ENCODE measurements at places on chromosomes 13 and 19.

DNA sequence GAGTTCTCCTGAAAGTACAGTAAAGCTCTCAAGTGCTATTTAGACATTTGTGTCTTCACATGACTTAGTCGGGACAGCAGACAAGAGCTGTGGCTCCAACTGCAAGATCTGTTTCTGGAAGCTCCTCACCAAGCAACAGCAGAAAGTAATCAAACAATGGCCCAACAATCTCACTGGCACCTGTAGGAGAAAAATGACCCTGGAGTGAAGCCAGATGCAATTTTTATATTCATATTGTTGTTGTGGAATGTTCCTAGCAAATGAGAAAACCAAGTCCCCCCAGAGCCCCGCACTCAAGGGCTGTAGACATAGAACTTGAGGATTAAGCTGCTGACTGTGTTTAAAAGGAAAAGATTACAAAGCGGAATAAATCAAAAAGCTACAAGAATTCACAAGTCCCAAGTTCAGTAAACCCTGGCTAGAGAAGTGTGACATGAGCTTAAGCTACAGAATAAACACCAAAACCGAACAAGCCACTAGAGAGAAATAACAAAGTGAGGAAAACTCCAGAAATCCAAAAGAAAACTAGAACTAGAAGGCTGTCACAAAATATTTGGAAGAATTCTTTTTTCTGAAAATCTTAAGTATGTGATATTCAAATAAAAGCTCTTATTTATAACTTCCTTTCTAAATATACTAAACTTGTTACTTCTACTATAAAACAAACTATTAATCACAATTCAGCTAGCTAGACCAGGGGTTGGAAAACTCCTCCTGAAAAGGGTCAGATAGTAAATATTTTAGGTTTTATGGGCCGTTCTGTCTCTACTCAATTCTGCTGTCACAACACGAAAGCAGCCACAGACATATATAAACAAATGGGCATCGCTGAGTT is 454.5 kb downstream of the SUCLA2 start:
- DNase-seq: no peak

DNA sequence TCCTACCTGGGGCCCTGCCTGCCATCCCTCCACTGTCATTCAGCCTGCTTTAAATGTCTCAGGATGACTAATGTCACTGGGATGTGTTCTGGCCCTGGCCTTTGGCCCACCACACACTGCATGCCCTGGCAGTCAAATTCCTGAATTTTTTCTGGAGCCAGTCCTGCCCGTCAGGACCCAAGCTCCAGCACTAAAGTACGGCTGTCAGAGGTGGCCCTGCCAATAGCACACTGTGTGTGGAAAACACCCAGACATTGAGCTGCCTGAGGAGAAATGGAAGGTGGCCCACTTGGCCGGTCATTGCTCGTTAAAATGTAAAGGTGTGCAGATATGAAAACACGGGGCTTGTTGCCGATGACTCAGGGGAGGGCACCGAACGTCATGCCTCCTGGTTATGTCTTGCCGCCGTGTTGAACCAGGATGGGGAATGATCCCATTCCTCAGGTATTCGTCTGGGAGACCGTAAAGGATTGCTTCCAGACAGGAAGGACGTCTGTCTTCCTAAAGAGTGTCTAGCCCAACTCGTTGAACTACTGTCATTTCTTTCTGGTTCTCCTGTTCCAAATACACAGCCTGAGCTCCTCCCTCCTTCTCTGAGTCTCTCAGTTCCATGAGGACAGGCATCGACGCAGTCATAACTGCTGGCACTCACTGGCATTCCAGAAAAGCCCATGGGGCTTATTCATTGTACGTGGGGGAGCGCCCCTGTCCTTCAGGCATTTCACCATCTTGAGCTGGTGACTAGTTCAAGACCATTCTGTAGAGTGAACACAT is 40.6 kb downstream of the COL4A2 start:
- DNase-seq: no peak

GRCh38 chr13:111472559-111473460 is 152.4 kb downstream of the TEX29 start:
- no peak for DNase-seq

- no peak for DNase-seq
Observed at GRCh38 chr13:19605161-19605955, 28.1 kb upstream of the MPHOSPH8 start.

DNA sequence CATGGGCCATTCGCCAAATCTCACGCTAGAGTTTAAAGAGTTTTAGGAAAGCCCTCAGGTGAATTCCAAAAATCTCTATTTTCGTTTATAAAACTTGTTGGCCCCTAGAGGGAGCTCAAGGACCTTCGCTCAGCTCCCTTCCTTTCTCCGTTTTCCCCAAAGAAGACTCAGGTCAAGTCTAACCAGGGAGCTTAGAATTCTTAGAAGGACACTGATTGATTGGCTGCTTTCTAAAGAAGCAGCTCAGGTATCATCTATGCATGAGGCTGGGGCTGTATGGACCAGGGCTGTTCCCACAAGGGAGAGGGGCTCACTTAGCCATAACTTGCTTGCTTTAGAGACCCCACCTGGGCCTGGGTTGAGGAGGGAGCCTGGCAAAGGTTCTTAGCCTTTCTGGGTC is 20.5 kb downstream of the DZIP1 start:
- peak; percentile 77 for DNase-seq

- DNase-seq: no peak
Observed at GRCh38 chr13:100589178-100589725, 663 bp upstream of the GGACT start.

GRCh38 chr13:39637890-39638289 is 17.6 kb upstream of the COG6 start:
- DNase-seq: no peak

DNA sequence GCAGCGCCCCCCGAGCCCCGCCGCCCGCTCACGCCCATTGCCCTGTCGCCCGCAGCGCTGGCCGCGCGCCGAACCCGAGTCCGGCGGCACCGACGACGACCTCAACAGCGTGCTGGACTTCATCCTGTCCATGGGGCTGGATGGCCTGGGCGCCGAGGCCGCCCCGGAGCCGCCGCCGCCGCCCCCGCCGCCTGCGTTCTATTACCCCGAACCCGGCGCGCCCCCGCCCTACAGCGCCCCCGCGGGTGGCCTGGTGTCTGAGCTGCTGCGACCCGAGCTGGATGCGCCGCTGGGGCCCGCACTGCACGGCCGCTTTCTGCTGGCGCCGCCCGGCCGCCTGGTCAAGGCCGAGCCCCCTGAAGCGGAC is 518 bp downstream of the KLF2 start:
- peak; percentile 69 for DNase-seq

DNA sequence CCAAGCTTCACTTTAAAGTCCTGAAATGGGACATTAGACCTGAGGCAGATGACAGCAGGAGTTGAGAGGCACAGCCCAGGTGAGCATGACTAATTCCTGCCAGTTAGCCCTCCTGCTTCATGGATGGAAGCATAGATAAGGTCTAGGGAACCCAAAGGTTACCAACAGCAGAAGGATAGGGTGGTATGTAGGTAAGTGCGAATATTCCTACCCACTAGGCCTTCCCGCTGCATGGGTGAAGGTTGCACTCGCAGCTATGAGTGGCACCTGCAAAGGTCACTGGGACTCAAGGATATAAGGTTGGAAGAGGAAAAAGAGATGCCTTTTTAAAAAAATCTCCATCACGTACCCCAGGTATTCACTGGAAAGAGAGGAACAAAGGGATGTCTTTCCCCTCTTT is 12.2 kb upstream of the MLLT1 start:
- DNase-seq: no peak

DNA sequence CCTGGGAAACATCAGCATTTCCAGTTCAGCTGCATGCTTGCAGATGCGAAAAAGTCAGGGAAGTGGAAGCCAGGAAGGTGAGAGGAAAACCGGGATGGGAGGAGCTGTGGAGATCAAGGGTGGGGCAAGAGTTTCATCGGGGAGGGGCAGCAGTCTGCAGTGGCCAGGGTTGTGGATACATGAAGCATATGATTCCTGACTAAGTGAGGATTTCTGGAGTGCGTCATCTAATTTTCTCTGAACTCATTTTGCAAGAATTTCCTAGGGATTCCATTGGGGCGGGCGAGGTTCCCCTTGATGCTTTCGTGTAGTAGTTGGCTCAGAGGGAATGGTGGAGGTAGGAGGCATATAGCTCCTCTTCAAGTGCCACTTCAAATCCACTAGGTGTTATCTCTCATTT is 344.1 kb upstream of the TMTC4 start:
- no peak for DNase-seq

- no peak for DNase-seq
Observed at GRCh38 chr19:14053500-14053899, 8.4 kb downstream of the PALM3 start.

DNA sequence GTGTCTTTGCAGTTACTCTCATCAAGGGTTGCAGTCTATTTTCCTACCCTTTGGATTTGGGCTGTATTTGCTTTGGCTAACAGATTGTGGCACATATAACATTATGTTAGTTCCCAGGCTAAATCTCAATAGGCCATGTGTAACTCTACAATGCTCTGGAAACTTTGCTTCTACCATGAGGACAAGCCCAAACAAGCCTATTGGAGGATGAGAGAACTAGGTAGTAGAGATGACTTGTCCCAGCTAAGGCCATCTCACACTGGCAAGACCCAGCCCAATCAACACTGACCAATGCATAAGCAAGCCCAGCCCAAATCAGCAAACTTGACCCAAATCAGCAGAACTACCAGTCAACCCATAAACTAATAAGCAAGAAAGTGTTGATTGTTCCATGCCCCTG is 311.8 kb downstream of the NDFIP2 start:
- no peak for DNase-seq

DNA sequence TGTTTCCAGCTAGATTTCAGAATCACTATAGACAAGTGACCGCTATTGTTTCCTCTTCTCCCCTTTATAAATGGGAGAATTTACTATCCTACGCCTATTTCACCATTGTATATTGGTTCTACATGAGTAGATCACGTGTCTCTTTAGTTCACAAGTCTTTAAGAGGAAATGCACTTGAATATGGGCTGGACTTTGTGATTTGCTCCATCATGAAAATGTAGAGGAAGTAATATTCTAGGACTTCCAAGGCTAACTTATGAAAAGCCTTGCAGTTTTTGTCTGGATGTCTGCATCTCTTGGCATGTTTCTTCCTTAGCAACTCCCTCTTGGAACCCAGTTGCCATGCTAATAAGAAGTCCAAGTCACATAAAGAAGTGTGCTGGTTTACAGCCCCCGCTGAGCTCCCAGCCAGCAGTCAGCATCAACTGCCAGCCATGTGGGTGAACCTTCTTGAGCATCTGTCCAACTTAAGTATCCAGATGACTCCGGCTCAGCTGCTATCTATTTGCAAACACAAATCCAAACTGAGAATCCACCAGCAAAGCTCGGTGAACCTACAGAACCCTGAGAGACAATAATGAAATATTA is 4.8 kb upstream of the FBXL3 start:
- DNase-seq: no peak

DNA sequence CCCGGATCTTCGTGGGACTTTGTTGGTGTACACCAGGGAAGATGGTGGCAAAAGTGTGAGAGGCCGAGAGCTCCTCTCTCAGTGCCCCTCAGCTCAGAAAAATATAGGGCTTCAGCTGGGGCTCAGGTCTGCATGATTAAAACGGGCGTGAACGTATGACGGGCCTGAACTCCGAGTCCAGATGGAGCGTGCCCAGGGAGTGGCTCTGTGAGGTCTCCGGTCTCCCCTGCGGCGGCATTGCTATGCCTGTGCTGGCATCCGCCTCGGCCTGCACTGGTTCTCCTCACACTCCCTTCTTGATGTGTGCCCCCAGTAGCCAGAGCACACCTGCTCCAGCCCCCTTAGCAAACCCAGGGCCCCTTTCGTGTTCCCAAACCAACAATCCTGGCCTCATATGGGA is 82.0 kb downstream of the TEX29 start:
- no peak for DNase-seq

DNA sequence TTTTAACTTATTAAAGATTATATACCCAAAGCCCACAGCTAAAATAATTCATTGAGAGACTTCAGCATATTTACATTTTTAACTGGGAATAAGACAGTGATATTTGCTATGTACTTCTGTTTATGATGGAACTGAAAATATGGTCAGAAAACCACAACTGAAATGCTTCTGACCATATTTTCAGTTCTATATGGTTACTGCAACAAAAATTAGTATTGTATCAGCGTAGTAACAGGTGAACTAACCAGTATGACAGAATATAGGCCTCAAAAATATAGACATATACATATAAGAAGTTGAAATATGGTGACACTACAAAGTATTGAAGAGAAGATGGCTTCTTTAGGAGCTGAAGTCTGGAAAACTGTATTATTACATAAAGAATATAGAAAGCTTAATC is 857.4 kb downstream of the OLFM4 start:
- DNase-seq: no peak

- peak; percentile 96 for DNase-seq
Observed at GRCh38 chr19:4057931-4058692, 8.6 kb downstream of the ZBTB7A start.

GRCh38 chr19:10651851-10652250 is 2.3 kb upstream of the ILF3 start:
- DNase-seq: no peak

DNA sequence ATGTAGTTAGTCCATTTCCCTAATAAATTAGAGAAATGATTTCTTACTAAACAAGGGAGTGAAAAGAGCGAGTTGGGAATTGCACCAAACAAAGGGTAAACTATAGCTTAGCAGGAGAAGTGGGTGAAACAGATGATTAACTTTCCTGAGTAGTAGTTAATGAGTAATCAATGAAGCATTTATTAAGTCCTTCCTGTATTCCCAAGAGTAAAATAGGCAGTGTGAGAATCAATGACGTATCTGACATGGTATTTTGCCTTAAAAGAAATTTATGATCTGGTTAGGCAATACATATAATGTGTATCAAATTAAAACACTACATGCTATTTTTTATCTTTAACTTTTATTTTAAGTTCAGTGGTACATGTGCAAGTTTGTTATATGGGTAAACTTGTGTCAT is 142.8 kb downstream of the KLF5 start:
- DNase-seq: no peak

DNA sequence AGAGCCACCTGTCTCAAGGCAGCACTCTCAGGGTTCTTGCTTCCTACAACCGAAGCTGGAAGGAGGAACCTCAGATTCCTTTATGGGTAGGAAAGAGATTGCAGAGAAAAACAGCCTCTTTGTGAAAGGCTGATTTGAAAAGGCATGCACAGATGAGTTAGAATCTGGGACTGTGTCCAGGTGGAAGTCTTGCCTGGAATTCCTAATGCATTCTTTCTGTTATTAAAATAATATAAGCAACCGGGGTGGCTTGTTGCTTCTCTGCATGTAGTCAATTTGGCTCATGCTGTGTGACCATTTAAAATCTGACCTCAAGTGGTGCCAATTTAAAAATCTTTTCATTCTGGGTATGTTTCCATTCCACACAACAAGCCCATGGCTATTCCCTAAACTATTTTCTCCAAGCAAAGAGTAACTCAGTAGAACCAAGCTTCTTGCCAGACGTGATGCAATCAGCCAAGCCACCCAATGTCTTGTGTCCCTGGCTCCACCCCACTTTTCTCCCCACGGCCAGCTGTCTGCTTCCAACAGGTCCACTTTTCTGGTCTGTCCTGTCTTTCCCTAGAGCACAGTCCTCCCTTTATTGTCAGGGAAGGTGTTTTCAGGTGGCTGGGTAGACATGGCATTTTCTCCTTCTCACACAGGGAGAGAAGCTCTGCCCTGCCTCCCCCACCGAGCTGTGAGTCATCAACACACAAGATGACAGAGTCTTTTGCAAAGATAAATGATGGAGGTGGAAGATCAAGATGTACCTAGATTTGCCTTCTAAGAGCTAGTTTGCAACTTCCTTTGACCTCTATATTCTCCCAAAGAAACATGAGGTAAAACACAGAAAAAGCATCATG is 394.3 kb downstream of the FOXO1 start:
- DNase-seq: no peak

GRCh38 chr13:97570442-97570841 is 136.5 kb downstream of the RAP2A start:
- no peak for DNase-seq

Data from suppressor macrophage treated with lipopolysaccharide for 1 hour (primary cell).